ENCODE measurements at places on chromosomes 13 and 19.

GRCh38 chr13:65275838-65276630 is 1954.1 kb downstream of the PCDH9 start:
- DNase-seq: no peak

GRCh38 chr19:38528213-38528755 is 89.5 kb downstream of the MAP4K1 start:
- DNase-seq: no peak

DNA sequence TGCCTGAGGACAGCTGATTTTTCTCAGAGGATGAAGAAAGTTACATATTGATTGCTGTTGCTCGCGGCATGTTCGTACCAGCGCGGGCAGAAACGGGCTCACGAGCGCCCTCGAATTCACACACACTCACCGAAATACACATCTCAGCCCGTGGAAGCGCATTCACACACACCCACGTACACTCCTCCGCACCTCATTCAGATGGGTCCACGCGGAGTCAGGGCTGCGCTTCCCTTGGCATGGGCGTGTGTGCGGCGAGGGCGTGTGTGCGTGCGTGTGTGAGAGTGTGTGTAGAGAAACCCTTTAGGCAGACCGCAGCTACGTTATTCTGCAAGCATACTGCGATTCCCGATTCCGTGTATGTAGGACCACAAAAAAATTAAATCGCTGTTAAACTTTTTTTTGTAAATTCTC is 2.1 kb upstream of the PCDH17 start:
- no peak for DNase-seq

GRCh38 chr13:26899202-26899601 is 138.6 kb upstream of the GPR12 start:
- DNase-seq: no peak

DNA sequence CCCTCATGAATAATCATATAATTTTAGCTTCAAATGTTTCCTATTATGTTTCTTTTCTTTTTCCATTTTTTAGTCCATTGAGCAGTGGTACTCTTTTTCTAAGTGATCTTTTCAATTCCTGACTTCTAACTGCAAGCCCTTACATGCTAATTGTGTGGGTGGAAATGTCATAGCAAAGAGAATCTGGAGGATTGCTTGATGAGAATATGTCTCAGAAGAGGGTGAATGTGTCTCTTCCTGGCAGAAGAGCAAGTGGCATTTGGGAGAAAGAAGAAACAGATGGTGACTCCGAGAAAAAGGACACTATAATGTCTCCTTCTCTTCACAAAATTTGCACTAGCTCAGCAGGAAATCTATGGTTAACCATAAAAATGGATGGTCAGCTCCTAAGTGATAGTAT is 2320.0 kb downstream of the PCDH9 start:
- no peak for DNase-seq

- peak; percentile 64 for DNase-seq
Measured at GRCh38 chr19:10871711-10872545, 575 bp downstream of the CARM1 start.

- peak; percentile 61 for DNase-seq
Measured at GRCh38 chr13:101626925-101627555, 174.6 kb downstream of the ITGBL1 start.

- peak; percentile 32 for DNase-seq
Measured at GRCh38 chr19:16327501-16327900, 2.9 kb downstream of the KLF2 start.

DNA sequence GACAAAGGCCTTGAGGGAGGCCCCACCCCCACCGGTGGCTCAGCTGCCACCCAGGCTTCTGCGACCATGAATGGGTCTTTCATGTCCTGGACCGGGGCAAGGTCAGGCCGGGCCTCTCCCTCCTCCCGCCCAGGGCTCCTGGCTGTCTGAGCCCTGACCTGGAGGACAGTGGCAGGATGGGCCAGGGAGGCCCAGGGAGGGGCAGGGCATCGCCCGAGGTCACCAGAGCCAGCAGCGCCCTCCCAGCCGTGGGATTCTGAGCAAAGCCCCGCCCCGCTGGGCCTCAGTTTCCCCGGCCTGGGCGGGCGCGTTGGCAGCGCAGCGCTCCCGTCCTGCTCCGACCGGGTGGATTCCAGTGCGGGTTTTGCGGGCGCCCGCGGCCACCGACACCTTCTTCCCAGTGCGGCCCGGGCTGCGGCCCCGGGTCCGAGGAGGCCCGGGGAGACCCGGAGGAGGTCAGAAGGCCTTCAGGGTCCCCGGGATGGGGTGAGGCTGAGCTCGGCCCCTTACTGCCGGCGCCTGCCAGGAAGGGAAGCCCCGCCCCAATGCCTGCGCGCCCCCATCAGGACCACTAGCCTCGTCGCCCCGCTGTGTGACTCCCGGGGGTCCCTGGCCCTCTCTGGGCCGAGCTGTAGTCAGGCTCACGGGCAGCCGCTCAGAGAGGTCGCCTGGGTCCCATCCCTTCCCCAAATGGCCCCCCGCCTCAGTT is 24.6 kb upstream of the SEMA6B start:
- no peak for DNase-seq

- no peak for DNase-seq
Measured at GRCh38 chr19:1491114-1491848, at the start of gene REEP6. Gene REEP6, plus strand, starts transcription at chr19:1491181. Its CDS starts 89 bp downstream, at chr19:1491270.

DNA sequence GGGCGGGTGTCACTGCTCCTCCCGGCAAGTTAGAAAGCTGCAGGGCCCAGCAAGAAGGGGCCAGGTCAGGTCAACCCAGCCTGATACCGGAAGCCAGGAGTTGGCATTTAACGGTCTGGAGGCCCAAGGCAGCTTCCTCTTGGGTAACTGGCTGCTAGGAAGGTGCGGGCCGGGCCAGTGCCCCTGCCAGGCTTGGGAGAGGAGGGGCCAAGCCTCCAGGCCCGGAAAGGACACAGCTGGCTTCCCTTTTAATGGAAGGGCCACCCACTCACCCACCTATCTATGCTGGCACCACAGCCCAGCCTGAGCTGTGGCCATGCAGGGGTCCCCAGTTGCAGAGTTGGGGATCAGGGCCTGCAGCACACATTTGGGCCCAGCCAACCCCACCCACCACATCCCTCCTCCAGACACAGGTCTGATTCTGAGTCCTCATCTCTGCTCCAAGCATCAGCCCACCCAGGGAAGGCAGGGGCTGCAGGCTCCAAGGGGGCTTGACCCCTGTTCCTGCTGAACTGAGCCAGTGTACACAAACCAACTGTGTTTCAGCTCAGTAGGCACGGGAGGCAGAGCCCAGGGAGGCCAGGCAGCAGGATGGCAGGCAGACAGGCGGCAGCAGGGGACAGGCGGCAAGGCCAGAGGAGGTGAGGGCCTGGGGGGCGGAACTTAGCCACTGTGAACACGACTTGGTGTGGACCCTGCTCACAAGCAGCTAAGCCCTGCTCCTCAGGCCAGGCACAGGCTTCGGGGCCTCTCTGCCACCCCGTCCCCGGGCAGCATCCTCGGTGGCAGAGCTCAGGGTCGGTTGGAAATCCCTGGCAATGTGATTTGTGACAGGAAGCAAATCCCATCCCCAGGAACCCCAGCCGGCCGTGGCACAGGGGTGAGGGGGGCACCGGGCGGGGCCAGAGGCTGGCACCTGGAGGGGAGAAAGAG is 40.8 kb downstream of the ZSWIM4 start:
- no peak for DNase-seq

GRCh38 chr19:47028195-47028601 is 8.6 kb downstream of the NPAS1 start:
- no peak for DNase-seq

- DNase-seq: no peak
Measured at GRCh38 chr19:49881672-49882394, 4.3 kb downstream of the TBC1D17 start.

- DNase-seq: peak; percentile 26
Measured at GRCh38 chr13:32246468-32246867, 68.7 kb downstream of the ZAR1L start.

- peak; percentile 32 for DNase-seq
Measured at GRCh38 chr13:50080911-50081678, 65.9 kb downstream of the KCNRG start.

- peak; percentile 47 for DNase-seq
Measured at GRCh38 chr19:38564981-38565690, 52.6 kb downstream of the MAP4K1 start.

DNA sequence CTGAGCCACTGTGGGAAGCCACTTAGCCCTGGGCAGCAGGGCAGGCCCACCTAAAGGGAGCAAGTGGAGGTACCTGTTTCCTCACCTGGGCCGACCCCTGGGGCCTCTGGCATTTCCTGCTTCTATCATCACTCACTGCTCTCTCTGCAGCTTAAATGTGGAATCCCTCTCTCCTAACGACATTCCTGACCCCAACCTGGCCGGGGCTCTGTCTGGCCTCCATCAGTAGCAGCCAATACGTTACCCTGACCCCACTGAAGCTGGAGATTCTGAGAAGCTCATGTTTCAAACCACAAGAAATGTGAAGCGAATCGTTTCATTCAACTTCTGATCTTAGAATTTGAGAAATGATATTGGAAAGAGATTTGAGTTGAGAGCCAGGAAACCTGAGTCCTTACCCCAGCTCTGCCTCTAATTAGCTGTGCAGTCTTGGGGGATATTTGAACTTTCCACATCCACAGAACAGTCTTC is 39.9 kb downstream of the DOCK9 start:
- DNase-seq: no peak

DNA sequence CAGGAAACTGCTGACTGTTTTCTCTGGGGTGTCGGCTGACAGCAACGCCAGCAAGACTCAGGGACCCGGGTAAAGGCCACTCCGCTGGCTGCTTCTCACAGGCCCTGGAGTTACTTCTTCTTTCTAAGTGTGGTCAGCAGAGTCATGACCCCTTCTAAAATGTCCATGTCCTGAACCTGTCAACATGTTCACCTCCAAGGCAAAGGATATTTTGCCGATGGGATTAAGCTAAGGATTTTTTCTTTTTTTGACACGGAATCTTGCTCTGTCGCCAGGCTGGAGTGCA is 7.9 kb downstream of the PEX11G start:
- no peak for DNase-seq

GRCh38 chr19:38587562-38587961 is 30.2 kb downstream of the MAP4K1 start:
- no peak for DNase-seq

DNA sequence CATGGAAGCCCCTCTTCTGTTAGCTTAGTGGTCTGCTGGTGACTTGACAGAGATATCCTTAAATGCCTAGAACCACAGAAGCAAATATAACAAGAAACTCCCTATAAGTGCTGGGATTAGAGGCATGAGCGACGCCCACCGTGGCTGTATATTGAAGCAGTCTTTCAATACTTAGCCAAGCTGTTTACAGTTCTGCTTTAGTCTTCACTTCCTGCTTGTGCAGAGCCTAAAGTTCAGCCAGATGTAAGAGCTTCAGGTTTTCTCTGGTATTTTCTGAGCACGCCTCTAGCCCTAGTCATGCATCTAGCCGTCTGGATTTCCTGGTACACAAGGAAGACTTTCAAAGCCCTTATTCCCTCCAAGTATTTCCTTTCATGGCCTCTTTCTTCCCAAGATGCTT is 28.5 kb downstream of the TRPM4 start:
- DNase-seq: no peak

GRCh38 chr13:48852911-48853727 is 122.6 kb upstream of the FNDC3A start:
- no peak for DNase-seq

DNA sequence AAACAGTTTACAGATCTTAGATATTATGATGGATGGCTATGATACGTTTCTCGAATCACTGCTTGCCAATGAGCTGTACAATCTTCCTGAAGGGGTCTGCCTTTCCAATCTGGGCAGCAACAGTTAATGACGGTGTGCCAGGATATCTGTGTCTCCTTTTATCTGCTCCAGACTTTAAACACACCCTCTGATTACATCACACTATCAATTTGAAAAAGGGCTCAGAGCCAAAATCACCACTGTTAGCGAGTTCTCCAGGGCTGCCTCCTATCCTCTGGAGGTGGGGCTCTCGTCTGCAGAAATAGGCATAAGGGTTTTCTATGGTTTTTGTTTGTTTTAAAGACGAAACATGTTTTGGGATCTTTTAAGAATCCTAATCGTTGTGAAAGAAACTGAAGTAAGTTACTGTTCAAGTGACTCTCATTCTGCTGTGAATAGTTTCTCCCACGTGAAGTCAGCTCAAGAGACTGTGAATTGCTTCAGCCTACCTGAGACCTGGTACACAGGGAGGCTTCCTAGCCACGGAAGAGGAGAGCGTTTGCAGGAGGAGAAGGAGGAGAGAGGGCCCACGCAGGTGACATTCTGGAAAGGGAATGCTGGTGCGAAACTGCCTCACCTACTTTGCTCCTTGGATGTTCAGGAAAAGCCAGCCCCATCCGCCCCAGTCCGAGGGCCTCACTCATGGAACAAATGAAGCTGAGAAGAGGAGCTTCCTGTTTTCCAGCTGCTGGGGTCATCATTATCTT is 15.2 kb upstream of the GJA3 start:
- no peak for DNase-seq

- DNase-seq: no peak
Measured at GRCh38 chr19:5545051-5545450, 22.7 kb downstream of the TINCR start.

- DNase-seq: no peak
Measured at GRCh38 chr19:46823049-46823448, 27.6 kb downstream of the AP2S1 start.

- peak; percentile 72 for DNase-seq
Measured at GRCh38 chr19:17847538-17848366, at the start of gene JAK3. Gene JAK3, minus strand, starts transcription at chr19:17847982. Its CDS starts 3,565 bp downstream, at chr19:17844417.

DNA sequence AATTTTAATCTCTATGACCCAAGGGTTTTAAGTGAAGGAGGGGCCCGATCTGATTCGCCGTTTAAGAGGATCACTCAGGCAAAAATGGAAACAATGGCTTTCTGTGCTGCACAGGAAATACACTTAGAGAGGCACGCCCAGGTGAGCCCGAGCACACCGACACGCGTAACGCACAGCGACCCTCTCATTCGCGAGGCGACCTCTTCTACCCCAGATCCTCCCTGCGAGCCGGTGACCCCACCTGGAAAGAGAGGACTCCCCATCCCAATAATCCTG is 216 bp downstream of the SH2D3A start:
- DNase-seq: no peak

DNA sequence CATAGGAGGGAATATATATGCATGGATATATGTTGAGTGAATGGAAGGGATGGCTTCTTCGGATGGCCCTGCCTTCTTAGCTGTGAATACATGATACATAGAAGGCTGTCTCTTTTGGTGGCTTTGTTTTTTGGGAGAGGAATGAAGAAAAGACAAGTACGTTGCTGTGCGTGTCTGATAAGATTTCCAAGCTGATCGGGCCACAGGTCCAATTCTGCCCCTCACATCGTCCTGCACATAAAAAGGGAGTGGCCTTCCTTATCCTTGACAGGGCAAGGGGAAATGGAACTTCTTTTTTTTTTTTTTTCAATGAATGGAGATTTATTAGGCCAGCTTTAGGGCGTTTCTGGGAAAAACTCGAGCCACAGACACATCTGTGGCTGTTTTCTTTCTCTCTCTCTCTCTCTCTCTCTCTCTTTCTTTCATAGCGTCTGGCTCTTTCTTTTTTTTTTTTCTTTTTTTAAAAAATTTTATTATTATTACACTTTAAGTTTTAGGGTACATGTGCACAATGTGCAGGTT is 103.8 kb upstream of the SPATA13 start:
- DNase-seq: no peak

Measured in CD8-positive, alpha-beta T cell (primary cell).